Activated B cell treated with CpG ODN at 0.5 μM for 24 hours (primary cell): ENCODE measurements at places on chromosomes 12 and 14. TPM values are rescaled to one million over a fixed set of nuclear protein-coding genes. Genes with fewer than 3 reads are reported as not detected.

The SERPINA5 gene
- total RNA-seq: not detected in 2 replicates

The CDCA3 gene
- 1.2 and 1.6 TPM in 2 replicates for total RNA-seq

GRCh38 chr14:100826391-100827100 lies 628 bp downstream of the MEG3 start:
- no peak for DNase-seq

DNA sequence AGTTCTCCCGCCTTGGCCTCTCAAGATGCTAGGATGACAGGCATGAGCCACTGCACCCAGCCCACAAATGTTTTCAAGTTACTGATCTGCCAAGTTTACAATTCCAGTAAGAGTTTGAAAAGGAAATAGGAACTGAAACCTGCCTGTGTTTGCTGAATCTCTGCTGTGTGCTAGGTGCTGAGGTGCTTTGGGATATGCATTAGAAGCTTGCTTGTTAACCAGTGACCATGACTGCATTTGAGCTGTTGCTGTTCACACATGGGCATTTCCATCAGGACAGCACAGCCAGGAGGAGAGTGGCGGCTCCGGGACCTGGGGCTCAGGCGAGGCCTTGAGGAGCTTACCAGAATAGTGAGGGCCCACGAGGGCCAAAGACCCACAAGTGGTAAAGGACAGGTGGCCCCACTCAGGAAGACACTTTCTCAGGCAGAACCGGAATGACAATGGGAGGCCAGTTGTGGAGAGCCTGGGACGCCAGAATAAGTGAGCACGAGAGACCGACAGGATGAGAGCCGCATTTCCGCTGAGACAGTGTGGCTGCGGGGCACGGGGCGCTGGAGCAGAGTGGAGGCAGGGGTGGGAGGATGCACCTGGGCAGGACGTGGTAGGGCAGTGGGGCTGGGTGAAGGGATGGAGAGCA lies 54.5 kb upstream of the MMP17 start:
- peak; percentile 49 for DNase-seq

DNA sequence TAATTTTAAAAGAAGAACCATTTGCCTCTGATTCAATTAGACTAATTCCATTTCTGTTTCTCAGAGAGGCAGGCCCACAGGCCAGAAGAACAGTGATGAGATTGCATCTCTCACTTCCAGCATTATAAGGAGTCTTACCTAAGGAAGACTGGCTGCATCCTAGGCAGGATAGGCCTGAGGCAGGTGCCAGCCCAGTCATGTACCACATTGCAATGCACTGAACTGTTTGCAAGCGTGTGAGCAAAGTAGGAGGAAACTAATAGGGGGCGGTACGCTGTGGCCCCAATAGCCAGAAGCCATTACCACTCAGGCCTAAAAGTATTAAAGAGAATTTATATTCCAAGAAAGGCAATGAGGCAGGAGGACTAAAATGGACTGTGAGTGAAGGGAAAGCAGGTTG lies 12.1 kb upstream of the CNIH1 start:
- no peak for DNase-seq

GRCh38 chr12:75844985-75845384 lies 186.6 kb downstream of the PHLDA1 start:
- no peak for DNase-seq

- no peak for DNase-seq
Observed at GRCh38 chr12:31245822-31246469, 80.0 kb downstream of the SINHCAF start.

GRCh38 chr12:4276524-4277204 lies 3.1 kb downstream of the CCND2 start:
- peak; percentile 61 for DNase-seq
